Stimulated activated CD4-positive, alpha-beta T cell treated with anti-CD3 and anti-CD28 coated beads, Interleukin-15, amount 100 ng/mL, for 1 hour (primary cell): ENCODE measurements at places on chromosomes 3 and 15.

DNA sequence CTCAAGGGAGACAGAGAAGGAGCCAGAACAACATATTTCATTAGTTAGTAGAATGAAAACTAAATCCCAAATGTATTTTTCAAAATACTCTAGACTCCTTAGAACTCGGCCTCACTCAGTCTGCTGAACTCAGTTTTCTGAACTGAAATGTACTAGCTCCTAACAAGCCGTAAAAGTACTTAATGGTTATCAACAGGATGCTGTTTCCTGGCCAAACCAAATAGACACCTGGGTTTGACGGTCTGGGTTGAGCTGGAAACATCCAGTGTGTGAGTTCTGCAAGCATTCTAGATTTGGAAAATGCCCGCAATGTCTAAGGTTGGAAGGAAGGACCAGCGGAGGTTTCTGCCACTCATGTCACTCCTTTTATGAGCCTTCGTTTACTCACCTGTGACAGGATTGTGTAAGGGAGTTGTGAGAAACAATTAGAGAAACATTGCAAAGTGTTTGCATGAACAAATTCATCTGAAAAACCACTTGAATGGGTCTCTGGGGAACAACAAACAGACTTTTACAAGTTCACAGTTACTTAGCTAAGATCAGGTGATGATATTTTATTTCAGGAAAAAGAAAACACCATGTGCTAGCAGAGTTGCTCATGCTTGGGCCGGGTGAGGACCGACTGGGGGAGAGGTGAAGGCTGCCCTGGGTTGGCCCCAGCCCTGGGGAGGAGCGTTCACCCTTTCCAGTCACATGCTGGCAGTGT is 151.0 kb downstream of the ALDH1A2 start:
- no peak for DNase-seq

GRCh38 chr3:183328823-183329222 is 75.8 kb downstream of the B3GNT5 start:
- DNase-seq = no peak

- DNase-seq = no peak
Observed at GRCh38 chr15:66110864-66111263, 142.7 kb downstream of the MEGF11 start.

GRCh38 chr3:118540826-118541225 is 493.8 kb downstream of the IGSF11 start:
- DNase-seq = no peak

- no peak for DNase-seq
Observed at GRCh38 chr3:147409143-147410115, at the start of gene ZIC1. ZIC1 (plus strand) TSS chr3:147409365; CDS start chr3:147410113, 748 bp downstream.

DNA sequence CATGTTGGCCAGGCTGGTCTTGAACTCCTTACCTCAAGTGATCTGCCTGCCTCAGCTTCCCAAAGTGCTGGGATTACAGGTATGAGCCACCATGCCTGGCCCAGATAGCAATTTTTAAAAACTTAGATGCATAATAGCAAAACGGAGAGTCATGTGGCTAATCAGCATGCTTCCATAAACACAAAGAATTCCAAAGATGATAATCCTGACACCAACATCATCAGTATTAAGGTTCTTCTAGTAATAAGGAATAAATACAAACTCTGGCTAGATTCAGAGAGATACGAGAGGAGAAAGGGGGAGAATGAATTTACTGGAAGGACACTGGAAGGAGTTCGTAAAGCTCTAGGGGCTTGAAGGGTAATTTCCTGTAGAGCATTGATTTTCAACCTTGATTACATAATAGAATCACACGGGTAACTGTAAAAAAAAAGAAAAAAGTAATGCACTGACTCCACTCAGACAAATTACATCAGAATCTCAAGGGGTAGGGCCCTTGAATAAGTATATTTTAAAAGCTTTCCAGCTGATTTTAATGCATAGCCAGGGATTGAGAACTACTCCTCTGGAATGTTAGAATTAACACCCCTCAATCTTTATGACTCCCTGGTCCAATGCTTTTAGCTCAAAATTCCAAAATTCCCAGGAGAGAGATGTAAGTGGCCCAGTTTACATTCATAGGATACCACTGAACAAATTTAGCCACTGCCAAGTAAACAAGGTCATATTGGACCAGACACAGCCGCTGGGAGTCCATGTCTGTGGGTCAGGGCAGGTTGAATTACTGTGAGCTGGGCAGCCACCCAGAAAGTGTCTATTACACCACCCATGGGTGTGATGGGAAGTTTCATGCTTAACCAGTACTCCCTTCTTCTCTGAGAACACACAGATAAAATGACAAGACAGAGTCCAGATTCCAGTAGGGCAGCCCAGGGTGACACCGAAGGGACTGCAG is 243.9 kb downstream of the TBL1XR1 start:
- no peak for DNase-seq

GRCh38 chr3:132242790-132243189 is 74.4 kb upstream of the ACP3 start:
- no peak for DNase-seq

GRCh38 chr3:69417541-69418078 is 31.7 kb upstream of the FRMD4B start:
- DNase-seq = no peak

DNA sequence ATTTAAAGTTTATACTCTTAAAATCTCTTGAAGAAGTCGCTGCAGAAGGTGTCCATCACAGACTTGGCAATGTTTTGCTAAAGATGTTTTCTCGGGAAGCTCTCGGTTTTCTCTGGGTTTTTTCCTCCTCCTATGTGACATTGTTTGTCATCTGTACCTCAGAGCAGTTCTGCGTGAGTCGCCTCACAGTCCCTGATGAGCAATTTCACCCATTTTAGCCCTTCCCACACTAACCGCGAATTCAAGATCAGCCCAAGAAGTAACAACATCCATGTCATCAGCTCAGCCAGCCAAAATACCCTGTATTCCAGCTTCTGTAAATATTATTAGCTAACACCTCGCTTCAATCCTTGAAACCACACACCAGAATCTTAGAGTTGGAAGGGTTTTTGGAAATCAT is 224.3 kb upstream of the SETMAR start:
- no peak for DNase-seq

DNA sequence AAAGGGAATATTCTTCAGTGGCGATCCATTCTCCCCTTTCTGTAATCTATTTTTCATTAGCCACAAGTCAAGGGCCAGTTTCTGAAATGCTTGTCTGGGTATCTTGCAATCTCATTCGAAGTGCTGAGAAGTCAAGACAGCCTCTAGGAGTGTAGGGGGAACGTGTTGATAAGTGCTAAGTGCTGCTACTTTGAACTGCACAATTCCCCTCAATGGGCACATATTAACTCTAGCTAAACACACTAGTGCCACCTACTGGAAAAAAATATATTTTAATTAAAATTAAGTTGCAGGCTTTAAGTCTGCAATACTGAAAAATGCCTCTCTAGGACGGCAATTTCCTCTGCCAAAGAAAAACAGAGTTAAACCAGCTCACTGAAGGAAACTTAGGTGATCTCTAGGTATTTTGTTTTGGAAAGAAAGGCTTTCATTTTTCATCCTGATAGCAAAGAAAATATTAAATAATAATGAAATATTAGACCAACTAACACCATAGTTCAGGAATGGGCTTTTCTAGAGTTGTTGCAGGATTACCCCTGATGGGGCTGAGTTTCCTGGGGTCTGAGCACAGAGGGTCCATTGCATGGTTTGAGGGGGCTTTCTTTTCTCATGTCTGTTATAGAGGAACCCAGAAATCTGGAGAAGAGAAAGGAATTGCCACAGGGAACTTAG is 181.9 kb upstream of the KBTBD8 start:
- no peak for DNase-seq

- no peak for DNase-seq
Observed at GRCh38 chr3:190051641-190052040, 69.1 kb downstream of the P3H2 start.

- DNase-seq = no peak
Observed at GRCh38 chr15:29756358-29757267, 65.7 kb downstream of the TJP1 start.

DNA sequence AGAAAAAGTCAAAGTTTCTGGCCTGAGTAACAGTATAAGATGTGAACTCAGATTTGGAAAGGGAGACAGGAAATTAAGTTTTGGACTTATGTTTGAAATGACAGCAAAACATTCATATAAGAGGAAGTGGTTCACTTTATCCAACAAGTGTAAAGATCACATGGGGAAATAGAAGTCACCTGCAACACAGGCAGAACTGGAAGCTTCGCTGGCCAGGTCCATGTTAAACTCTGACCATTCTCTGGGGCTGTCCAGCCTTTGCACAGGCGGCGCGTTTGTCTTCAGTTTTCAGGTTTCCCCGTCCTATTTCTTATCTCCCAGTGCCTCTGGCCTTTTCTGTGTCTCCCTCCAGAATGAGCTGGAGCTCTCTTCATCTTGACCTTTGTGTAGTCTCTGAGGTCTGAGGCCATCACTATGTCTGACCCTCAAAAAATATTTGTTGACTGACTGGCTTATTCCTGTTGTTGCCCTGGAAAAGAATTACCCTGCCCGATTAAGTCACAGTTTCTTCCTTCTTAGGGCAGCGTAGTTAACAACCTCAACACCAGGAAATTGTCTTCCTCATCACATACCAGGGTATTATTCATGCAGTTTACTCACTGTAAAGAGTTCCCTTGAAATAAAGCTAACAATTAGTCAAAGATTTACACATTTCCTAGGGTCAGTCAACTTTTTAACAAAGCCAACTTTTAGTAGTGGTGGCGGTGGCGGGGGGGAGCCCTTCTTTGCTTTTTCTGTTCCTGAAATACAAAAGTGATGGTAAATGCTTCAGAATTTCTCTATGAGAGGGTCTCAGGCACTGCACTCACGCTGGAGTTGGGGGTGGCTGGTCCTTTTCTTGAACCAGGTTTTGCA is 959 bp upstream of the RASA2 start:
- DNase-seq = no peak

DNA sequence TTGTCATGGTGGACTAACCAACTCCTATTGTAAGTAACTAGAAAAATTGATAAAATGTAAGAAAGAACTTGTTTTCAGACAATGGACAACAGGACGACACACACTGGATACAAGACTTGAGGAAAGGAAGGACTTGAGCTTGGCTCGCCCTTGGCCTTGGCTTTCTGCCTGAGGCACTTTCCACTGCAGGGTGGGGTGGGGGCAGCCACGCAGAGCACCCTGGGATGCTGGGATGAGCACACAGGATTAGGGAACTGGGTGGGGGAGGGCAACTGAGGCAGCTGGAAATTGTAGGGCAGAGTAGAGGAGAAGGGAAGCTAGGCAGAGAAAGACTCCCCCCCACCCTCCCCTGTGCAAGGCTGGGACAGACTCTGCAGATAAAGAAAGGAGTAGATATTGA is 25.5 kb upstream of the HHATL start:
- DNase-seq = no peak

DNA sequence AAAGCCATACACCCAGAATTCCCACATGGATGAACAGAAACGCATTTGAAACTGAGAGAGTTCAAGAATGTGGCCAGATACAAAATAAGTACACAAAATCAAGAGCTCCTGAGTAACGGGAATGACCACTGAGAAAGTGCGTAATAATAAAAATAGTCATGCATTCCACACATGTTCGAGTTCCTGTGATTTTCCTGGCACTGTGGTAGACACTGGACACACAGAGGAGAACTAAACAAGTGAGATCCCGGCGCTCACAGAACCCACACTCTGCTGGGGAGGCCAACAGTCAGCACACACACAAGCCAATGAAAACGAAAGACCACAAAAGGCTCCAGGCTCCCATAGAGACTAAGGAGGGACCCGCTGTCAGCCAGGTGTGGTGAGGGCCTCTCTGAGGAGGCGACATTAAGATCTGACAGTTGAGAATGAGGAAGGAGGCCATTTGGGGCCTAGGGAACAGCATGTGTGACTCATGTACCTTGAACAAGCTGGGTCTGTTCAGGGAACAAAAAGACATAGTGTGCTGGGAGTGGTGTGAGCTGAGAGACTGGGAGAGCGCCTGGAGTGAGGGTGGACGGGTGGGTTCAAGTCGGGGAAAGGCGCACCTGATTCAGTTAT is 5.1 kb downstream of the FAM107A start:
- DNase-seq = no peak

DNA sequence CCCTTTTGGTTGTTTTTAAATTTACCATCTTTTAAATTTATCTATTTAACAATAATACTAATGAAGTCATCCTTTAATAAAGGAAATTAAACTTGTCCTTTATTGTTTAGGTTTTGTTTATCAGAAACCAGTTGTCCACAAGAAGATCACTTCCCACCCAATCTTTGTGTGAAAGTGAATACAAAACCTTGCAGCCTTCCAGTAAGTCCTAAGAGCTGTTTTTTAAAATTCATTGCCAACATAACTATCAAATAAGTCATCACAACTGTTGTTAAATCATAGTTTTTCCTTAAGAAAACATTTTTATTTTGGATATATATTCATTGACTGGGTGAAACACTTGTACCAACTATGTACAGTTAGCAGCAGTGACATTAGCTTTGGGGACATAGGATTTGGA is 59.4 kb downstream of the CALML4 start:
- DNase-seq = no peak

DNA sequence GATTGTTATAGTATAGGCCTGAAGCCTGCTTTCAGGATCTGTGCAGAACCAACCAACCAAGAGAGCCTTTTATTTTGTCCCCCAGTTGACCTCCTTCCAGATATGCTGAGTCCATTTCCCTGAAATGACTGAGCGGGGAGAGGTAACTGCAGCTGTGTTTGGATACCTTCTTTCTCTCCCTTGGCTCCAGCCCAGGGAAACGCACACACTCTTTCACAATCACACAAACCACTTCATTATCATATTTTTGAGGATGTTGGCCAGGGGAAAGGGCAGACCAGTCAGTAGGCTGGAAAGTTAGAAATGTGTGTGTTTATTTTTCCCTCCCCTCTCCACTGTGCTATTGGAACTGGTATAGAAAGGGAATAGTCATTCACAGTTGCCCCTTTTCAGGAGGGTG is 417.7 kb upstream of the TBL1XR1 start:
- no peak for DNase-seq

- DNase-seq = no peak
Observed at GRCh38 chr3:101020351-101021015, 27.3 kb upstream of the ABI3BP start.

DNA sequence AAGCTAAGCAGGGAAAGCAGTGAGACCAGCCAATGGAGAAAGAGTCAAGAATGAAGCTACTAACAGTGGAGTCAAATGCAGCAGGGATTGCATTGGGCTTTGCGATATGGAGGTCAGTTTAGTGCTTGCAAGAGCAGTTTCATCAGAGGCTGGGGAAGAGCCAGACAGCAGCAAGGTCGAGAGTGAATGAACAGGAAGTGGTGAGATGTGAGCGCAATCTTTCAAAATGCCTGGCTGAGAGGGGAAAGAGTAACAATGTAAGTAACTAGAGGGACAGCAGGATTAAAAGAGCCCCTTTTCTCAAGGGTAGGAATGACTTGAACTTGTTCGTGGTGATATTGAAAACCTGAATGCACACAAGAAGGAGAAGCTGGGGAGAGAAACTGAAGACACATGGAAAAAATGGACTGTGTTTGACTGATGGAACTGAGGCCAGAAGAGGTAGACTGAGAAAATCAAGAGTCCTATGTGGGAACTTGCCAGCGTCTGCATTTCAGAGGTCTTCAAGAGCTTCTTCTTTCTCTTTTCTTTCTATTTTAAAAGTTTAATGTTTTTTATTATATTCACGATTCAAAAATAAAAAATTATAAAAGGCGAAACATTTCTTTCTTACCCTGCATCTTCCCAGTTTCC is 30.6 kb upstream of the GPR160 start:
- DNase-seq = no peak
